Activated T-cell treated with anti-CD3 and anti-CD28 coated beads, Interleukin-2, amount 50 U/mL, for 24 hours (primary cell): ENCODE measurements at places on chromosomes 12 and 14.

GRCh38 chr12:20367583-20368113 lies 689 bp upstream of the PDE3A start:
- no peaks in the 10 kb centered on the region for H3K36me3 ChIP-seq
- H3K27ac ChIP-seq: no peak overlapping the region
- peaks cover 14% of the 10 kb centered on the region for H3K4me1 ChIP-seq
- peaks cover 56% of the 10 kb centered on the region for H3K27me3 ChIP-seq
- DNase-seq: no peak

DNA sequence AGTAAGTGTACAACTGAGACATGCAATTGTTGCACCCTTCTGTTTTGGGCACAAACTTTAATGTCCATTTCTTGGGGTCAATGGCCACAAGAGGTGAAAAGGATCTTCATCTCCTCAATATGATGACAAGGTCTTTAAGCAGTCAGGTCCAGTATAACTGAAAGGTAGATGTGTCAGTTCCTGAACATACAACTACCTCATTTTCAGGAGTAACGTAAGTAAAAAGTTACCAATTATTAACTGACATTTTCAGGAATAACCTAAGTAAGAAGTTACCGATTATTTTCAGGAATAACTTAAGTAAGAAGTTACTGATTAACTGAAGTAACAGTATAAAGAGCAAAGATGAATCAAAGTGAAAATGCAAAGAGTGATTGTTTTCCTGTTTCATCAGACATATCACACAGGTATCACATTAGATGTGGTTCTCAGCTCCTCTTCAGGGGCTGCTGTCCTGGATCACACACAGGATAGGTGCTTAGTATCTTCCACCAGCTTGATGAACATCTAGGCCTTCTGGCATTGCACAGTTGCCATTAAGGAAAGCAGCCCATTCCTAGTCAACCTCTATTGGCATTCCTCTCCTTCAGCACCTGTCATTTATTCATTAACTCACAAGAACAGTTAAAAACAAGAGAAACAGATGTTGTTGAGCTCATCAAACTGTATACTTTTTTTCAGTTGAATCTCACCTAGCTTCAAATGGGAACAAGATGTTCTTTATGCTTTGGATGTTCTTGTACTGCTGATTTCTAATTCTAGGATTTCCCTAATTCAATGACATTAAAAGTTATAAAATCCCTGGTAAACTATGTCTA lies 200.0 kb downstream of the FOXG1 start:
- no peak for DNase-seq
- H3K27me3 ChIP-seq: no peaks in the 10 kb centered on the region
- H3K4me3 ChIP-seq: no peak overlapping the region
- no peak overlapping the region for H3K27ac ChIP-seq
- no peaks in the 10 kb centered on the region for H3K36me3 ChIP-seq
- no peaks in the 10 kb centered on the region for H3K4me1 ChIP-seq

DNA sequence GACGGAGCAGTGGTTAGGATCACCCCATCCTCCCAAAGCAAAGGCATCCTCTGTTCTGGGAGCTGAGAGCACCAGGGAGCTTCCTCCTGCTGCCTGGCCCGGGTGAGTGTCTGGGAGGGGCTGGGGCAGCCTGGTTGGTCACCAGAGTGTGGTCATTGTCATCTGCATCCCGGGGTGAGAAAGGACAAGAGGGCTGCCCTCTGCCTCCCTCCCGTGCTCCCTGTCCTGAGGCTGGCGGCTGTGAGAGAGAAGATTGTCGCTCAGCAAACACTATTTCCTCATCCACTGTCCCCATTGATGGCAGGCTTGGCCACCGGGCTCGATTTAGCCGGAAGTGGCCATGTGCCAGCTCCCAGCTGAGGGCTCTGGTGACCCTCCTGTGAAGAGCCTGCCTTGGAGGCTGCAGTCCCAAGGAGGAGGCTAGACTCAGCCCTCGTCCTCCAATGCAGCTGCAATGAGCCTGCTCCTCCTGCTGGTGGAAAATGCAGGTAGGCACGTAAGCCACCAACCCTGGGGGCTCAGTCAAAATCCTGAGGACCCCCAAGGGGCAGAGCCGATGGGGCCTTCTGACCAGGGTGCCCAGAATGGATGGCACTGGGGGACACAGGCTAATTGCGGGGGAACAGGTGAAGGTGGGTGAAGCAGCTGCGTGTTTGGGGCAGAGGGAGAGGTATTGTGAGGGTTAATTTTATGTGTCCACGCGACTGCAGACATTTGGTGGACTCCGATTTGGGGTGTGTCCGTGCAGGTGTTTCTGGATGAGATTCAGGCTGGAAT lies 155.7 kb downstream of the KIF26A start:
- H3K4me1 ChIP-seq: no peaks in the 10 kb centered on the region
- no peak overlapping the region for H3K27ac ChIP-seq
- H3K4me3 ChIP-seq: no peak overlapping the region
- no peak for DNase-seq
- H3K27me3 ChIP-seq: peaks cover 16% of the 10 kb centered on the region

DNA sequence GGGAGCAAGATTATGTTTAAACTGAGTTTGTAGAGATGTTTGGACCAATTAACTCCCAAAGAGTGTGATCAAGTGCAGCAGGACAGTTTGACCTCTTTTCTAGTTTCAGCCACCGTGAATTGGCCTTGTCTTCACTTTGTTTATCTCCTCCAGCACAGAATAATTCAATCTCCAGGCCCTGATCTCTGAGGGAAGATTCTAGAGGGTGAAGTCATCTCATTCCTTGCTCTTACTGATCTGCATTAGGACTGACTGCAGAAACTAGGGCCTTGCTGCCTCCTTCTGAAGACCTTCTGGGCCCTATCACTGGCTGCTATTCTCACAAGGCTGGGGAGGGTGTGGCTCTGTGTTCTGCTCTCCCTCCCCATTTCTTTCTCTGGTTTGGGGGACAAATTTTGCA lies 29.4 kb downstream of the C12orf75 start:
- no peaks in the 10 kb centered on the region for H3K27me3 ChIP-seq
- no peak overlapping the region for H3K4me3 ChIP-seq
- H3K4me1 ChIP-seq: peaks cover 22% of the 10 kb centered on the region
- H3K27ac ChIP-seq: no peak overlapping the region
